ENCODE measurements at places on chromosomes 1 and 21.
A peak's percentile ranks its signal among the peaks of the same experiment; 100 is the strongest.

GRCh38 chr1:19367584-19368041, 55.5 kb downstream of the SLC66A1 start:
- no peak for DNase-seq

GRCh38 chr21:27320868-27321267, 354.0 kb upstream of the ADAMTS5 start:
- no peak for DNase-seq

DNA sequence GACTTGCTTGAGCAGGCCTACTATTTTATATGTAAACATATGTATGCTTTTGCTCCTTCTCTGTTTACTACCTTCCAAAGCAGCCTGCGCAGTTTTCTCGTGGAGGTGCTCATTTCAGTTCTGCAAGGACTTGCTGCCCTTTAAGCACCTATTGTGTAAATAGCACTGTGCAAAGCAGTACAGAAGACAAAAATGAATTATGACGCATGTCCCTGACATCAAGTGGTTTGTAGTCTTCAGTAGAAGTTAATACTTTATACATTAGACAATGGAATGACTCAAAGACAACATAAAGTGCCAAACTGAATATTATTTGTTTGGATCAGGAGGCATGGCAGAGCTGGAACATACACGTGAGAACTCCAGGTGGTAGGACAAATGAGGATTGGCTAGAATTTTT, 611.7 kb downstream of the LMO4 start:
- no peak for DNase-seq

DNA sequence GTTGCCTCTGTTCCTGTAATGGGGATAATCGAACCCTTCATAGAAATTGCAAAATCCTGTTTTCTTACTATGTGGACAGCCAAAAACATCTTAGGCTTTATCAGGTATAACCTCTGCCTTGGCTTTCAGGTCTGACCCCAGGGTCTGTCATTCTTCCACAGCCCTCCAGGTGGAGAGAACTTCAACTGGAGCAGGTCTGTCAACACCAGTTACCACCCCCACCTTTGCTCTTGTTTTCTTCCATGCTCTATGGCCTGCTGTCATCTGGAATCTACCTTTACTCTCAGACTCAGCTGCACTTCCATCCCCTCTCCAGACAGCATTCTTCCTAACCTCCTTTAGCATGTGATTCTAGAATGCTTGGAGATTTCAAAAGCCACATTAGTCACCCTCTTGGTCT, 10.4 kb upstream of the GJA9 start:
- DNase-seq, result peak; percentile 54

- DNase-seq, result no peak
These were observed 14.1 kb upstream of the LMNA start for GRCh38 chr1:156100205-156100995.

DNA sequence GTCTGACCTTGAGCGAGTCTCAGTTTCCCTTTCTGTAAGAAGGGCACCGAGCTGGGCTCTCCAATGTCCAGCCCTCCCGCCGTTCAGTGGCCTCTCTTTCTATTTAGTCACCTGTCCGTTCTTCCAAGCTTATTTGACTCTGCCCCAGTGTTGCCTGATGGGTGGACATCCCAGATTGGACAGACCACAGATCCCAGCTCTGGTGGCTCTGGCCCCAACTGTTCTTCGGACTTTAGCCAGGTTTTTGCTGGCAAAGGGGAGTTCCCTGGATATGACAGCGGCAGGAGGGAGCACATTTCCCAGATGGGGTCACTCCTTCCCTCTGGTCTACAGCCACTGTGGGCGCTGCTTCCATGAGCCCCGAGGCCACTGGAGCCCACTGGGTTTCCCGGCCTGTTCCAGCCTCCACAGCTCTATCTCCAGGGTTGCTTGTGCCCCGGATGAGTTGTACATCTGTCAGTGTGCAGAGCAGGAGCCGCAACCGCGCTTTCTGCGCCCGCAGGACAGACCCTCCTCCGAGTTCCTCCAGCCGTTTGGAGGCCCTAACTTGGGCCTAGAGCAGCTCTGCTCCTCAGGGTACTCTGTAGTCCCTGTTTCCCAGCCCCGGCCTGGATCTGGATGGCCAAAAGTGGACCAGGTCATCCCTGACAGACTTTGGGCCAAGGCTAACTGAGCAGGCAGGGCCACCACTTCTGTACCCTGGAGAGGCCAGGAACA, 3.8 kb downstream of the DMBX1 start:
- DNase-seq, result no peak

DNA sequence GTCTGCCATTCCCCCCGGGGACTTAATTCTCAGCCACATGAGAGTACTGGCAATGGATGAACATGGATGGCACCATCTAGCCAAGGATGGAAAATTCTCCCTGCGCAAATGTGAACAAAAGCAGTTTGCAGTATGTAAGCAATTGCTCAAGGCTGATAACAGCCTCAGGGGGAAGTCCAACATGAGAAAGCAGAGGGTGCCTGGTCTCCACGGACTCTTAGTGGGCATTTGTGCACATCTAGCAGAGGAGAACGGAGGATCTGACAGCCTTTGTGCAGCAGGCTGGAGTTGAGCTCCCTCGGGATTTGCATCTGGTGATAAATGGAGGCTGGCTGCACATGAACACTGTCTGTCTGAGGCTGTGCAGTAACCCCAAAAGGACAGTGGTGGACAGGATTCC, 13.9 kb upstream of the OLIG1 start:
- DNase-seq, result no peak

- DNase-seq, result no peak
These were observed 83.2 kb downstream of the PTPRU start for GRCh38 chr1:29319300-29320110.

- DNase-seq, result no peak
These were observed 13.0 kb upstream of the EPHX4 start for GRCh38 chr1:92016720-92017316.

DNA sequence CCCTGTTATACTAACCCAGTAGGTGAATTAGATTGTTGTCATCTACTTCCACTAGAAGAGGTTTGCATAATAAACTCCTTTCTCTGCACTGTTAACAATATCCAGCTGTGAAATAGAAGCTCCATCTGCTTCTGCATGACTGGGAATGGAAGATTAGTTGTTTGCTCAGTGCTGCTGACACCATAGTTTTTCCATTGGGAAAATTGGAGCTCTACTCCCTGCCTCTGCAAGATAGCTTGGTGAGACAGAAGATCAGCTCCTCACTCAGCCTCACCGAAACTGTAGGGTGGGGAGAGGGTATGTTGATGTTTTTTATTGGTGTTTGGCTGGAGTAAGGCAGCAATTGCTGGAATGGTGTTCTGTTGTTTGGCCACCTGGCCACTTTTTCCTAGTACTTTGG, 331.6 kb upstream of the ADAMTS5 start:
- no peak for DNase-seq

Measured in iPS DF 19.7 (cell line).